ENCODE measurements at places on chromosomes 11 and 22.

GRCh38 chr22:45682064-45682463, 10.4 kb downstream of the ATXN10 start:
- DNase-seq = no peak

GRCh38 chr22:46063846-46064227, 86.5 kb upstream of the PPARA start:
- DNase-seq = no peak

DNA sequence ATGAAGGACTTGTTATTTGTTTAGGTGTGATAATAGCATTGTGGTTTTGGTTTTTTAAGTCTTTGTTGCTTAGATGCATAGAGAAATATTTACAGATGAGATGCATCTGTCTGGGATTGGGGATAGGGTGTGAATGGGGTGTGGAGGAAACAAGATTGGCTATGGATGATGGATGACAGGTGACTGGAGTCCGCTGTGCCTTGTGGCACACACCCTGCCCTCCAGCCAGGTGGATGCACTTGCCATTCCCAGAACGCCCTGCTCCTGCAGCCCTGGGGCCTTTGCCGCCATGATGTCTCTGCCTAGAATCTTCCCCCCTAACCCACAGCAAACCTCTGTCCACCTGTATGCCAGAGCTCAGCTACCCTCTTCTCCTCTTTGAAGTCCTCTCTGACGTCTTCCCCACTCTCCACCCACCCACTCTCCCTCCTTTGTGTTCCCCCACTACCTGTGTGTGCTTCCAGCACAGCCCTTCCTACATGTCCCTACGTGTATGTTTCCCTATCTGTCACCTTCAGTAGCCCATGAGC, 54.7 kb downstream of the WNT11 start:
- DNase-seq = no peak

- DNase-seq = no peak
Measured at GRCh38 chr11:123409456-123410217, 20.4 kb upstream of the GRAMD1B start.

GRCh38 chr11:76172583-76172982, 33.7 kb downstream of the WNT11 start:
- no peak for DNase-seq

- DNase-seq = no peak
Measured at GRCh38 chr11:122270535-122270934, 154.5 kb upstream of the BLID start.

DNA sequence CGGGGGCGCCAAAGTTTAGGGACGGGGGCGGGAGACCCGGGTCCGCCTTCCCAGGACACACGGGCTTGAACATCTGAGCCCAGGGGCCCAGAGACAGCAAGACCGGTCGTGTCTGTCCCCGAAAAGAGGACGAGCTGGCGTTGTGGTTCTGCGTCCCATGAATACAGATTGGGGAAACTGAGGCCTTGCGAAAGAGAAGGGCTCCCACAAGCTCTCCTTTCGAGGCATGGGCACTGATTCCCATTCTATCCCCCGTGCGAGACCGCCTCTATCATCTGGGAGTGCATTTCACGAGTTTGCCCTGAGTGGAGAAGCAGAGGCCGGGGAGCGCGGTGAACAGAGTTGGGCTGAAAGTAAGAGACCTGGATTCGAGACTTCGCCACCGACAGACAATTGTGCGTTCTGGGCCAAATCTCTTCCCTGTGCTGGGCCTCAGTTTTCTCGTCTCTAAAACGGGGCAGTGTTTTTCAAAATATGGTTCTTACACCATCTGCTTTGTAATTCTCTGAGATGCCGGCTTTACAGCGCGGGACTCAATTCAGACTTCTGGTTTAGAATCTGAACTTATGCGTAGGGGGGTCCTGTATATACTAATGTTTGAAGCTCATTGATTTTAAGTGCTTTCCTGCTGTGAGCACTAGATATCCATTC, 471 bp downstream of the RNF185 start:
- DNase-seq = peak; percentile 14

- no peak for DNase-seq
Measured at GRCh38 chr11:61782299-61782698, 10.1 kb downstream of the TMEM258 start.

- no peak for DNase-seq
Measured at GRCh38 chr11:128914216-128915148, 23.3 kb downstream of the KCNJ5 start.

DNA sequence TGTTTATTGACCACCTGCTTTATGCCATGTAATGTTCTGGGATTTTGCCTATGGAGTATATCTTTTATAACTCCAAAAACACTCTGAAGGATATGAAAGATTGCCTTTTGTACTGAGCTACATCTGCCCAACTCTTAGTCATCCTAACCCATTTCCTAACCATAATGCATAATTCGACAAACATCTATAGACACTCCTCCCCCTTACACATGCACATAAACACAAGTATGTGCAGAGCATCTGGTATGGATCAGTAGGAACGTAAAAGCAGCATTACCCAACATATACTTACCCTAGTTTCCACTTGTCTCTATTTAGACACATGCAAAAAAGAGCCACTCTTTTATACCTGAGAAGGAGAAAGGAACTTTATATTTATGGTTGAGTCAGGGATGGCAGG, 272.8 kb downstream of the FAM76B start:
- DNase-seq = no peak

- no peak for DNase-seq
Measured at GRCh38 chr11:48052183-48053044, 72.1 kb downstream of the PTPRJ start.

DNA sequence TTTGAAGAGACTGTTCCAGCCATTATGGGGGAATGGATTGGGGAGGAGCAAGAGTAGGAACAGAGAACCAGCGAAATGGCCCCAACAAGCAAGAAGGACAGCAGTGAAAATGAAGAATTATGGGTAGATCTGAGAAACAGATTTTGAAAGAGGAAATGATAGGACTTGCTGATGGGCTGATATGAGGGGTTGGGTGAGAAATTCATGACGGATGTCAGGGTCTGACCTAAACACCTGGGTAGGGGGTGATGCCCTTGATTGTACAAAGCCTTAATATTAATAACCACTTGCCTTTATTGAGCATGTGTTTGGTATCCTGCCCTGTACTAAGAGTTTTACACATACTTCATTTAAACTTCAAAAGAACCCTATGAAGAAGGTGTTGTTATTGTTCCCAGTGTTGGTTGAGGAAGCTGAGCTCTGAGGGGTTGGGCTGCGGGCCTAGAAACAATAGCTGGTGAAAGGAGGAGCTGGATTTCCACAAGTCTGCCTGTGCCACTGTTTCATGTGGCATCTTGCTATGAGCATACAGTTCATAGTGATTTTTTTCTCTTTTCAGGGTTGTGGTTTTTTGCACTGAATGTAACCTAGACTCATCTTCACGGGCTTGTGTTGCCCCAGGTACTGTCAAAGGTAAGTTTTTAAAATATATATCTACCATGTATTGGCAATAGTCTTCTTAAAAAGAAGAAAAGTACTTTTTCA, 61.1 kb upstream of the TNRC6B start:
- peak; percentile 65 for DNase-seq

DNA sequence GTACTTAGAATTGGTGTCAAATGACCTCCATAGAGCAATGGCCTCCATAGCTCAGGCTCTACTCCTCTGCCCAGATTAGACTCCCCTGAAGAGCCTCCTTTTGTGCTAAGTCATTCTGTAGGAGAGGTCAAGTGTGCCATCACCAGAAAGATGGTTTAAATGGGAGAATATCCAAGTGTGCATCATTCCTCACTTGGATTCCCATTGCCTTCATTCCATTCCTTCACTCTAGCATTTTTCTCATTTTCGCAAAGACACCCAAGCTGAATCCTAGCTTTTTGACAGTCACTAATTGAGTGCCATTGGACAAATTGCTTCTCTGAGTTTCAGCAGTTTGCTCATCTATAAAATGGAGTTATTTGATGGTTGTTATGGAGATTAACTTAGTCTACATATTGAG, 16.9 kb downstream of the CLMP start:
- no peak for DNase-seq

- DNase-seq = no peak
Measured at GRCh38 chr11:16321148-16321547, 35.2 kb downstream of the SOX6 start.

DNA sequence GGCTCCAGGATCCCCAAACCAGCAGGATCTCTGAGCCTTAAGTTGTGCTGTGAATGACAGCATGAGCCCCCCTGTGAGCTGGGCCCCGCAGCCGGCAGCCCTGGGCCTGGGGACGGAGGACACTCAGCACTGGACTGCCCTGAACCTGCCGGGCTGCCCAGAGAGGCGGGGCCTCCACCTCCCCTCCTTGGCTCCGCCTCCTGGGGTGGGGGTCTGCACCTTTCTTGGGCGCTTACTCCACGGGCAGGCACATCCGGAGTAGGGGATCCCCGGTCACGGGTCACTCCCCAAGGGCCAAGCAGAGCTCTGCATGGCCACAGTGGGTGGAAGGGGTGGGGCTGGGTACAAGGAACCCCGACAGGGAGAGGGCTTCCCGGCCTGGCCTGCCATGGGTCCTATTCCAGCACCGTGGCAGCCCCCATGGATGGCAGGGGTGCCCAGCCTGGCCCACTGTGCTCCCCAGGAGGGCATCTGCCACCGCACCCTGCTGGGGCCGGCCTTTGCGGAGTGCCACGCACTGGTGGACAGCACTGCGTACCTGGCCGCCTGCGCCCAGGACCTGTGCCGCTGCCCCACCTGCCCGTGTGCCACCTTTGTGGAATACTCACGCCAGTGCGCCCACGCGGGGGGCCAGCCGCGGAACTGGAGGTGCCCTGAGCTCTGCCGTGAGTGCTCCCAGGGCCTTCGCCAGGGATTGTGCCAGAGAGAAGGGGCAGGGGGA, 5.4 kb downstream of the MUC5B start:
- DNase-seq = no peak

GRCh38 chr11:42825598-42825997, 486.2 kb upstream of the API5 start:
- no peak for DNase-seq

- DNase-seq = no peak
Measured at GRCh38 chr22:40377931-40378330, 7.5 kb downstream of the SGSM3 start.

DNA sequence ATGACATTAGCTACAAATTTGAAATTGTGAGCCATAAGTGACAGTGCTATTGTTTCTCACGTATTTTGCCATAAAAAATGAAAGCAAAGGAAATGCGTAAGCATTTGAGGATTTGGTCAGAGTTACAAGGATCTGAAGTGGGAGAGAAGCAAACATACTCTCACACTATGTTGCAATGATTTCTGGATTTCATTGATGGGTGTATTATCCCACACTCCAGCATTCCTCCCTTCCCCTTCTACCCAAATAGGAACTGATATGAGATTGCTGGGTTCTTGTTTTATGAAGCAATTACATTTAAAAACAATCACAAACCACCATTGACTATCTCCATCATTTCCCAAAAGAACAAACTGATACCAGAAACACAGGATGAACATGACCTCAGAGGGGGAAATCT, 314.0 kb upstream of the CTSC start:
- DNase-seq = no peak

GRCh38 chr11:78798663-78799062, 224.0 kb upstream of the NARS2 start:
- peak; percentile 70 for DNase-seq

DNA sequence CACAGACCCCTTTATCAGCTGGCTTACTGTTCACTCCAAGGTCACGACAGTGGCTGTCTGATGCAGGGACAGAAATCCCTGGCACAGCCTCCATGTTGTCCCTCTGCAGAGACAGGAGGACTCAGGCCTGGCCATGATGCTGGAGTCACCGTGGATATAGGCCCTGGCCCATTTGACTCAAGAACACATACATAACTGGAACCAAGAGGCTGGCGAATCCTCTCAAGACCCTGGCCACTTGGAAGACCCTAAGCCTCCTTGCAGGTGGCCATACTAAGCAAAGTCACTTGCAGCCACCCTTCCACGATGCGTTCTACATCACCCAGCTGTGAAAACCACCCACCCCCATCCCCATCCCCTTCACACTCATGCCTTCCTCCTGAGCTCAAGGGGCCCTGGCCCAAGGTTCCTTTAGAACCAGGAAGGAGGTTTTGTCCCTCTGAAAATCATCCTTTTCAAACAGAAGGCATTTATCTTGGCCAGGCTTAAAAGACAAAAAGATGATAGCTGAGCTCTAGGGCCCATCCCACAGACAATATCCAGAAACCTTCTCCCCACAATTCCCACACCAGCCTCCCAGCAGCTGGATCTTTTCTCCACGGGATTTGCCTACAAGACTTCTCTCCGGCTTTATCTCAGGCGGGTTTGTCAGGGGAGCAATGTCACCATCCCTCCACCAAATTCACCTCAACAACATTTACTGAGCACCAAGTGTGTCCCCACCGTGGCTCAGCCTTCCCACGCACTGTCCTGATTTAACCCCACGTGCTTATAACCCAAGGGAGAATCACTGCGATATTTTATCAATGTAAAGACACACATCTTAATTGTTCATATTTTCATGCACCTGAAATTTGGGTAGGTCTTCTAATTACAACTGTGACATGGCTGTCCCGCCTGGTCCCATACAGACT, 123.4 kb upstream of the SERPIND1 start:
- DNase-seq = no peak

DNA sequence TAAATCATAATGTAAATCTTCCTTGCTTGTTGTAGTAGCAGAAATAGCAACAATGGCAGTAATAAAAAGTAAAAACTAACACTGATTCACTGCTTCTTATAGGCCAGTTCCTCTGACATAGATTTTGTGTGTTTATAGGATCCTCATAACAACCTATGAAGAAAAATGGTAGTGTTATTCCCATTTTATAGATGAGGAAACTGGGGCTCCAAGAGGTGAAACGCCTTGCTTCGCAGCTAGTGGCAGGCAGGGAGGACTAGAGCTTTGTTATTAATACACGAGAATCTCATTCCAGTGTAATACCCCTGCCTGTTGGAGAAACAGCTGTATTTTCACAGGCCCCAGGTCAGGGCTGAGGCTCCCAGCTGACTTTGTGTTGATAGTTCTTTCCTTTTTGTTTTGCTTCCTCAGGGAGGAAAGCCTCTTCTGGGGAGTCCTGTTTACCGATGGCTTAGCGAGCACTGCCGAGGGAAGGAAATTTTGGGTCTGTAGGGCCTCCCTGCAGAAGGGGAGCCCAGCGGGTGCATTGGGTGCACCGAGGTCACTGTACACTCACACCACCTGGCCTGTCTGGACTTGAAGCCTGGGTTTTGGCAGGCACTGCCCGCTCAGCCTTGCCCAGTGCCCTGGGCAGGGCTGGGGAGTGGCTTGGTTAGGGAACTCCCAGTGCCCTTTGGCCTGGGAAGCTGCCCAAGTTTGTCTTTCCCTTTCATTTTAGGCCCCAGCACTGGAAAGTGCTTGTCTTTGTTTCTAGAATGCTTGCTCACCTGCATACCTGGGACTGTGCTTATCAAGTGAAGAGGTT, 13.5 kb downstream of the KIAA1671 start:
- no peak for DNase-seq

DNA sequence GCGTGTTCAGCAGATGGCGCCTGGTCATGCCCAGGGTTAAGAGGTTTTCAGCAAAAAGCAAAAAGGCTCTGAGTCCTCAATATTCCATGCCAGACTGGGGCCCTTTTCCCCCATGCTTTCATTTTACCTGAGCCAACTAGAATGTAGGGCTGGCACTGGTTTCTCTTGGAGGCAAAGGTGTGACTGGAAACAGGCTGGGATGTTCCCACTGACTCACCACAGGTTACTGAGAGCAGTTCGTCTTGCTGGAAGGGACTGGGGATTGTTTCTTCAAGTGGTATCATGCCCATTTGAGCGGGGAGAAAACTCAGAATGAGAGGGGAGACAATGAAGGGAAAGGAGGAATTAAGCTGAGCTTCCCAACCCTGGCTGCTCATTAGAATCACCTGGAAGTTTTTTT, 243.9 kb downstream of the TENM4 start:
- DNase-seq = no peak

- no peak for DNase-seq
Measured at GRCh38 chr11:26522912-26523610, 49.0 kb downstream of the MUC15 start.

GRCh38 chr11:130706572-130706971, 209.7 kb downstream of the SNX19 start:
- DNase-seq = no peak
